Activated CD4-positive, alpha-beta T cell treated with anti-CD3 and anti-CD28 coated beads, Interleukin-2, amount 10 ng/mL, durations not matched to agents 24 days and 14 days (primary cell): ENCODE measurements at places on chromosomes 11 and 22. TPM values are rescaled to one million over a fixed set of nuclear protein-coding genes. Genes with fewer than 3 reads are reported as not detected.

ACR gene
- not detected in 2 replicates for total RNA-seq

OR2AG1 gene
- total RNA-seq: not detected in 2 replicates

MPZL2 gene
- total RNA-seq: 18.5 and 19.3 TPM in 2 replicates

SLC1A2 gene
- not detected in 2 replicates for total RNA-seq

CHADL gene
- total RNA-seq: 0.33 and 0.47 TPM in 2 replicates

DNA sequence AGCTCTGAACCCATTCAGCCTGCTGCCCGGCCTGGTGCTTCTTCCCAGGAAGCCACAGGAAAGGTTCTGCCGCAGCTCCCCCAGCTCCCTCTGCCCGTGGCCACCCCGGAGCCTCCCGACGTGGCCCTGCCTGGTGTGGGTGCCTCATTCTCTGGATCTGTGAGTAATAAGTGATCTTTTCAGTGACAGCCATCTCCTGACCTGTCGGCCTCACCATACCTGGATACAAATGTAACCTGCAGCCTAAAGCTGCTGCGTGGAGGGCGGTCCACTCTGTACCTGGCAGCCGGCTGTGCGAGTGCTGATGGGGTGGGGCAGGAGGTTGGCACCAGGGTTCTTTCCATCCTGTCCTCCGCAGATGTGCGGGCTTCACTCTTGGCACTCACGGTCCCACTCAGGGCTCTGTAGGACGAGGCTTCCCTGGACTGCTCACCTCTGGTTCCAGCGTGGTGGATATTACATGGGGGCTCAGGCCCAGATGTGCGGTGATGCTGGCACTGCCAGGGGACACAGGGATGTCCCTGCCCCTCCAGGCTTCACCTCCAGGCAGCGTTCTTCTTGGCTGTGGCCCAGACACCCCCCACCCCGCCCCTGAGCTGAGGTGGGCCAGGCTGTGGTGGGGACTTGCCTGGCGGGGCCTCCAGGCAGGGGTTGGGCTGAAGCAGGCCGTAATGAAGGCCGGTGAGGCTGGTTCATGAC, 748.5 kb downstream of the BRD1 start:
- DNase-seq: no peak

DNA sequence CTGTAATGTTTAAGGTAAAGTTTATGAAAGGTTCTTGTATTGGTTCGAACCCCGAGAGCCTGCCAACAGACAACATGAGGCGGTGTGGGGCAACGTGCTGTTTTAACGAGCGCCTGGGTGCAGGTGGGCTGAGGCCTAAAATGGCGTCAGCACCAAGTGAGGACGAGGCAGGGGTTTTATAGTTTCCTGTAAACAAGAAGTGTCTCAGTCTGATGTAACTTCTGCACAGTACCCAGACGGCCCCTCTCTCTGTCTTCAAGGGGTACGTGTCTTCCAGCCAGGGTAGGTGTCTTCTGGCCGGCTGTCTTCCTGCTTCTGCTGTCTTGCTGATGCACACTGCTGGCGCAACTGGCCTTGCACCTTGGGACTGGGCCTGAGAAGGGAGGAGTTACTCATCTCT, 2.7 kb downstream of the PPFIBP2 start:
- DNase-seq: no peak

- DNase-seq: no peak
Observed at GRCh38 chr11:117724104-117724503, 72.9 kb downstream of the DSCAML1 start.

- DNase-seq: no peak
Observed at GRCh38 chr11:102680945-102681344, 24.6 kb downstream of the MMP27 start.

DNA sequence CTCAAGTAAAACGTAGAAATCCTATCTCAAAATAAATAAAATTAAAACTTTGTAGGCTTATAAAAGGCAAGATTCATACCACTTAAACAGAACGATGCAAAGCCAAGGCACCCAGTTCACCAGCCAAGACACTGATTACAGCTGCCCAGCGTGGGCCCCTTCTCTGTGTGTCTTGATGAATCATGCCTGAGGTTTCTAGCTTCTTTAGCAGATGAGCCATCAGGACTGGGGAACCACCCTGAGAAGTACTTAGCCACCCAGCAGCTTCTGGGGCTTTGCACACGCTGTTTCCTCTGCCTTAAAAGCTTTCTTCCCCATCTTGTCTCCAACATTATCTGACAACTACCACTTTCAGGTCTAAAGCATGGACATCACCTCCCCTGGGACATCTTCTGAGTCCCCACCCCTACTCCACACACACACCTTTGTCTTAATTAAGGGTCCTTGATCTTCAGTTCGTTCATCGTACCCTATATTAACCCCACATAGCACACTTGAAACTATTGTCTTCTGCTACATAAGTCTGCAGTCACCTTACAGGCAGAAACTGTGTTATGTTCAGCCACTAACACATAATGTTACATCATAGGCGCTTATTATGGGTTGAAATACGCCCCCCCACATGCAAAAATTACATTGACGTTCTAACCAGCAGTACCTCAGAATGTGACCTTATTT, 8.7 kb upstream of the LAYN start:
- DNase-seq: peak; percentile 84

- no peak for DNase-seq
Observed at GRCh38 chr11:57775491-57775890, 13.9 kb downstream of the CTNND1 start.

GRCh38 chr11:80083531-80083951, 642.7 kb upstream of the TENM4 start:
- DNase-seq: no peak

- peak; percentile 75 for DNase-seq
Observed at GRCh38 chr11:83070731-83071566, 748 bp downstream of the RAB30 start.

DNA sequence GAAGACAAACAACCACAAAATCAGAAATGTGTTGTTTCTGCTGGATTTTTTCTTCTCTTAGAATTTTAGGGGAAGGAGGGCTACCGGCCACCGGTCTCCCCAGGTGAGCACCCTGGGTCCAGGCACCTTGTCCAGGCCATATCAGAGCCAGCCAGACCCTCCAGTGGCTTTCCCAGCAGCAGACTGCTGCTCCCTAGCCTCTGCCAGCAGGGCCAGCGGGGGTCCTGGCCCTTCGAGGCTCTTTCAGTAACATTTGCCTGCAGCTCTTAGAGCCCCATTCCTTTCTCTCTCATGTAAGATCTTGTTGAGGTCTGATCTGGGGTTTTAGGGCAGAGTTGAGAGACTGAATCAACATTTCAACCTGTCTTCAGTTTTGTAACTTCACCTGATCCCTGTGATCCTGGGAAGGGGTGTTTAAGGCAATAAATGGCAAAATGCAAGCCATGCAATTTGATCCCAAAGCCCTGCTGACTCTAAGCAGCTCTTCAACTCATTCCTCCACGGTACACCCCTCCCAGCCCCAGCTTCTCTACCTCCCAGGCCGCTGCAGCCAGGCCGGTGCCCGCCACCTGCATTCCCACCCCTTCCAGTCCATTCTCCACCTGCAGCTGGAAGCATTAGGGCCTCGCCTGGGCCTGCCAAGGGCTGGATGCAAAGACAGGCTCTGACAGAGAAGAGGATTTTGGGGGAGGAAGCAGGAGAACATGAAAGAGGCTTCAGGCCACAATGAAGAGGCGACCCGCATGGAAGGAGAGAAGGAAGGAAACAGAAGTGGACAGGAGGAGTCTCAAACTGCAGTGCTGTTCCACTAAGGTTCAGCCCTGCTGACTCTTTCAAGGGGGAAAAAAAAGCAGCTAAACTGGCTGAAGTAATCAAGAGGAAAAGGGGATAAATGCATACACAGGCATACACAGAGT, 113.0 kb upstream of the FGF3 start:
- no peak for DNase-seq

DNA sequence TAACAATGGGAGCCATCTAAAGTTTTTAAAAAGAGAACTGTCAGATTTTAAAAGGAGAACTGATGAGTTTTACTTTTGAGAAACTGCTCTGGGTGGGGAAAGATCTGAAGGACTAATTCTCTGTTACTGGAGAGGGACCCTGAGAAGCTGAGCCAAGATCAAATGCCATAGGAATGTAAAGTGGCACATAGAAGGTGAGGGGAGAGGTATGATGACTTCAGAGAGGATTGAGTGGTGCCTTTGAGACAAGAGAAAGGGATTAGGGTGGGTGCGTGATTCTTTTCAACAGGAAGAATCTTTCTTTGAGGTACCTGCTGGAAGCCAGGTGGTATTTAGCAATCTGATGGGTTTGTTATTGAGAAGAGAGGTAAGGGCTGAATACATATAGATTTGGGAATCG, 9.0 kb downstream of the CRKL start:
- no peak for DNase-seq

- DNase-seq: no peak
Observed at GRCh38 chr11:125519860-125520834, 24.1 kb upstream of the FEZ1 start.

GRCh38 chr11:96200243-96200642, 142.8 kb downstream of the MAML2 start:
- no peak for DNase-seq
